ENCODE measurements at places on chromosomes 1 and 21.

GRCh38 chr1:201186192-201186591 lies 4.4 kb upstream of the IGFN1 start:
- no peak for DNase-seq

GRCh38 chr1:29700491-29700890 lies 464.2 kb downstream of the PTPRU start:
- DNase-seq, result no peak

GRCh38 chr1:17274186-17275170 lies 25.6 kb downstream of the PADI3 start:
- DNase-seq, result peak; percentile 26

DNA sequence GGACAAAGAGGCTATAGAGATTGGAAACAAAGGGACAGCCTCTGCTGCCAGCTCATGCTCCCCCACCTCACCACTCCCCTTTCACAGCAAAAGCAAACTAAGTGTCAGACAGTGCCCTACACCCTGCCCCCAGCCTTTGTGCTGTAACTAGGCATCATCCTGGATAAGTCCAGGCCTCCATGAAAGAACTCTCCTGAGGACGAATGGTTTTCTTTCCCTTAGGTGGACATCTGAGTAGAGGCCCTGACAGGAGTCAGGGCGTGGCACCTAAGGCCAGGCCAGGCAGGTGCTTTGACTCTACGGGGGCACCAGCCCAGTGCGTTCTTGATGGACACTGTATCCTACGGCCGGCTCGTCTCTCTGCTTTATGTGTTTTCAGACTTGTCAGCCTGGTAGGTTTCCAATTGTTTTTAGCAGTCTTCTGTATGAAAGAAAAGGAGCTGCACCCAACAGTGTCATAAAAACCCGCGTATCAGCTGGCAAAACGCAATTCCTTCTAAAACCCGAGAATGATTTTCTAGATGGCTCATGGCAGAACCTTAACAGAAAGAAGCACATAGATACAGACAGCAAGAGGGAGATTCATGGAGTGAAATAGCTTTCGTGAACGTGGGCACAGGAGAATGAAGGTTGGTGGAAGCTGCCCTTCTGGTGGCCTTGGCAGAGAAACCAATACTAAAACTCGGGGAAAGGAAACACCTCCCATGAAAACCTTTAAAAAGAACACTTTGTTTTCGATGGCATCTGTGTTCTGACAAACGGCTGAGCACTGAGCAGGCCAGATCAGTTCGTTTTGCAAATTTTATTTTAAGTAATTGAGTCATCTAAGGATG lies 51.7 kb upstream of the AJAP1 start:
- DNase-seq, result no peak

- DNase-seq, result no peak
Measured at GRCh38 chr1:41799723-41800122, 119.0 kb downstream of the HIVEP3 start.

GRCh38 chr21:33128538-33128937 lies 58.6 kb downstream of the OLIG1 start:
- no peak for DNase-seq

- no peak for DNase-seq
Measured at GRCh38 chr1:243628476-243628907, 221.6 kb downstream of the AKT3 start.

GRCh38 chr21:15686506-15686905 lies 43.3 kb upstream of the USP25 start:
- no peak for DNase-seq

DNA sequence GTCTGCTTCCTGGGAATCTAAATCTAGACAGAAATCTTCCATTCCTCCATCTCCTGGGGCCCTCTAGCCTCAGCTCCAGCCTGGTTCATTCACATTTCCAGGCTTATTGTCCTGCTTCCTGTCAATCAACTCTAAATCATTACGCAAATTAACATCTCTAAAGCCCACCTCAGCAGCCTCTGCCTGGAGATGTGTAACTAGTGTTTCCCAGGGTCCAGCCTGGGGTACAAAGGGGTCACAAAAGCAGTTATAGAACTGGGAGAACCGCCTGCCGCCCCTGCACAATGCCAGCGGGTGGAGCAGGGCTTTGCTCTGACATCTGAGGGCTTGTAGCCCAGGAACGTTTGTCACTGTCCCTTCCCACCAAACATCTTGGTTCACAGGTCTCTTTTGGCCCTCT lies 373.5 kb downstream of the RRAGC start:
- no peak for DNase-seq

DNA sequence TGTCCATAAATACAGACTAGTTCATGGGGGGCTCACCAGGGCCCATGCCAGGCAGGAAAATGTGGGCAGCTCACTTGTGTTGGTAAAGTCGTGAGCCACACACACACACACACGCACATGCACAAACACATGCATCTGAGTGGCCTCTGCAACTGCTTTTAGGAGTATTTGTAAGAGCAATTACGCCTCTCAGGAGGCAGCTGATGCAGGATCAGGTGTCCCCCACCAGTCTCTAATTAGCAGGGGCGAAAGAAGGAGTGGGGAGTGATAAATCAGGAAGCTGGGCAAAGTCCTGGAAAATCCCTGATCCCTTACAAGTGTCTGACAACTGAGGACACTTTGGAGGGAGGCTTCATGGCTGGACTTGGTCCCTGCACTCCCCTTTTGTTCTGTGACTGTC lies 5.7 kb upstream of the IVL start:
- DNase-seq, result no peak

DNA sequence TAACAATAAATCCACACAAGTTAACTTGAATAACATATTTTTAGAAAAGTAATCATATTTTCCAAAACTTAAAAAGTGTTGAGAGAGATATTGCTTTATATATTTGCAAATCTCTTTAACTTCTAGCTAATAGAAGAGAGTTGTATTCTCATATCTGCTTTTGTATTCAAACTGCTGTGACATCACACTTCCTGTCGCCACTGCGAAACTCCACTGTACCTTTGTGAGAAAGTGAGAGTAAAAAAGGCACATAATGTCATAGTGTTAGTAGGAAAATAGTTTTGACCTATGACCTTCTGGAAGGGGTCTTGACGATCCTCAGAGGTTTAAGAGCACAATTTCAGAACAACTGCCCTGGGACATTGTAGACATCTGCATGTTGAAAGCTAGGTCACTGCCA lies 21.6 kb downstream of the AK5 start:
- DNase-seq, result no peak

GRCh38 chr21:32301596-32301995 lies 2.9 kb downstream of the MRAP start:
- no peak for DNase-seq

- DNase-seq, result no peak
Measured at GRCh38 chr1:83909687-83910086, 89.2 kb downstream of the TTLL7 start.

DNA sequence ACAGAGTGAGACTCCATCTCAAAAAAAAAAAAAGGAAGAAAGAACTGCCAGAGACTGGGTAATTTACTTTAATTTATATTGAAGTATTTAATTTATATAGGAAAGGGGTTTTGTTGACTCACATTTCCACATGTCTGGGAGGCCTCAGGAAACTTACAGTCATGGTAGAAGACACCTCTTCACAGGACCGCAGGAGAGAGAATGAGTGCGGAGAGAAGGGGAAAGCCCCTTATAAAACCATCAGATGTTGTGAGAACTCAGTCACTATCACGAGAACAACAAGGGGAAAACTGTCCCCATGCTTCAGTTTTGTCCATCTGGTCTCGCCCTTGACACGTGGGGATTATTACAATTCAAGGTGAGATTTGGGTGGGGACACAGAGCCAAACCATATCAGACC lies 25.8 kb upstream of the PPP1R8 start:
- no peak for DNase-seq

GRCh38 chr1:205267306-205267902 lies 39.7 kb downstream of the TMCC2 start:
- DNase-seq, result peak; percentile 33

DNA sequence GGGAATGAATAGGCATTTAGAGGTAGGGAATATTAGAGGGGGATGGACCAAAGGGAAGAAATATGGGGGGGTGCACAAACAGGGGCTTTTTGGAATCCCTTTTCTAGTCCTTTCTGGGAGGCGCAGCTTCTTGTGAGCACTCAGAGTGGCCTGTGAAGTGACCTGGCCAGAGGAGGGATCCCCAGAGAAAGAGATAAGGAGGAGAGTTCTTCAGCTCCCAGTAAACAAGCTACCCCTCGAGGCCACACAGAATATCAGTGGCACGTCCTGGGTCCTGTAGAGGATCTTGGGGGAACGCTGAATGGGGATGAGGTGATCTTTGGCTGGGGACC lies 19.4 kb downstream of the VANGL2 start:
- DNase-seq, result no peak

DNA sequence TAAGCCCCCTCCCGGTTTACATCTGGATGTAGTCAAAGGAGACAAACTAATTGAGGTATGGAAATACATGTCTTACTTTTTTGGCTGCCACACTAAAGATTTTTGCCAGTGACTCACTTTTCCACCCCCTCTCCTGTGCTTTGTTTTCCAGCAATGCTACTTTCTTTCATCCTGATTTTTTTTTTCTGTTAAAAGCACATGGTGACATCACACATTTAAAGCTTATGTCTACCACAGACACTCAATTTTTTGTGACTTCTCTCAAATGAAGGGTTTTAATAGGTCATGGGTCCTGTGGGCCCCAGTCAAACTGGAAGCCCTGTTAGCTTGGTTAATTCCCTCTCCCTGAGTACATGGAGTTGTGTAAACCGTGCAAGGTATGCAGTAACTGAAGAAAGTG lies 2.2 kb downstream of the PPP1R8 start:
- DNase-seq, result no peak

DNA sequence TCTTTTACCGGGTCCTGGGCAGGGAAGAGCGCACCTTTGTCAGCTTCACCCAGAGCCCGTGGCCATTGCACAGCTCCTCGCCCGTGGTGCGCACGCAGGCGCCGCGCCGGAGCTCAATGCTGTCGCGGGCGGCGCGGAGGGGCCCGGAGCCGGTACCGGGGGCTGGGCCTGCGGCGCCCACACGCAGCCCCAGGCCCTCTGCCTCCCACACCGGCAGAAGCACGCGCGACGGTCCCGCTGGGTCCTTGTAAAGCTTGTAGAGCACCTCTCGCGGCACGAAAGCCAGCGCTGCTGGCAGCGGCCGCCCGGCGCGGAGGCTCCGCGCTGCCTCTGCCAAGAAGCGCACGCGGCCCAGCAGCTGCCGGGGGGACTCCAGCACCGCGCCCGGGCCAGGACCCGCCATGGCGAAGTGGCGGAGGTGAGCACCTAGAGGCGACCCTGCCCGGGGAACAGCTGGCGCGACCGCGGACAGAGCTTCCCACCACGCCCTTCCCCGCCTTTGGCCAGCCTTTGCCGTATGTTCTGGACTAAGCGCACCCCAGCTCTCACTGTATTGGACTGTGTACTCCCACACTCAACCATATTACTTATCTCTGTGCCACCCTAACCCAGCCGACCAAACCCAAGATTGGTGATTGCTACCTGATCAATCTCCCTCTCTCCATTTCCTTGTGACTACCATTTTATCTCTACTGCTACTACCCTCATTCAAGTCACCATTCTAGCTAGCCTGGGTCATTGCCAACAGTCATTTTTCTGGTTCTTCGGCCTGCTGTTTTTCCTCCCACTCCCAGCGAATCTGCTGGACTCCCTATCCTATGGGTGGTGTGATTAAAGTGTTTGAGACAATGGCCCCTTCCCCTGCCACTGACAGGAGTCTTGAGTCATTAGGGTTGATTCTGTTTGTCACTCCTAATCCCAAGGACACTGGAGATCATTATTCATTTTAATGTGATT lies at the start of gene HECTD3:
HECTD3 (minus strand) TSS at position 470 of the 957 bp plus-strand sequence; CDS start at position 403, 67 bp downstream.
- DNase-seq, result peak; percentile 70

DNA sequence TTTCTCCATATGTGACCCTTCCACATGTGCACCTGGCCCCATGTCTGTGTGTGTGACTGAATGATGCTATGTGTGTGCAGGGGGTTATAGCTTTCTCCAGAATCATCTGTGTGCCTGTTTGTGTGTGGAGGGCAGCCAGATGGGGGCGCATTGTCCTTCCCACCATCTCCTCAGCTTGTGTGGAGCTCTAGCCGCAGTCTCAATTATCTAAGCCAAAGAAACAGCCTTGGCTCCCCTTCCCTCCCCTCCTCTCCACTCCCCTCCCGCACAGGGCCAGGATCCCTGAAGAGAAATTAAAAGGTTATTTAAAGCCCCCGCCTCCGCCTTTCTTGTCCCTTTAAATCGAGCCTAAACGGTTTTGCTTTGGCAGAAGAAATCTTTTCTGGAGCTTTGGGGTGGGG lies 1.8 kb upstream of the DMBX1 start:
- no peak for DNase-seq

GRCh38 chr1:63731117-63732043 lies 42.4 kb upstream of the ROR1 start:
- peak; percentile 88 for DNase-seq

- DNase-seq, result no peak
Measured at GRCh38 chr1:23836037-23836436, 10.8 kb upstream of the HMGCL start.

- no peak for DNase-seq
Measured at GRCh38 chr1:201230676-201231075, 40.1 kb downstream of the IGFN1 start.

DNA sequence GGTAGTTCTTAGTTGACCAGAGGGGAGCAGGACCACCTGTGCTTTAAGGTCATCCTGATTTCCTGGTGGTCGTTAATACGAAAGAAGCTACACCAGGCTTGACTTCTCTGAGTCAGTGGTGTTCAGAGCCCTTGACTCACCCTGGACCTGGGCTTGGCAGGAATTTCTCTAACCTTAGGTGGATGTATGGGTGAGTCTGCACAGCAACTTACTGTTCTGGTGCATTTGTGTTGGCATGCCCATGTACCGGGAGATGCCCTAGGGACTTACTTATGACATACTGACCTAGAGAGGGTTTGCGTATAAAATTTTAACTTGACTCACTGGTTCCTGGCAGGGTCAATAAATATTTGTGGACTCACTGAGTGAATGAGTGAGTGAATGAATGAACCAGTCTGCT lies 304.6 kb downstream of the DISC1 start:
- DNase-seq, result no peak

DNA sequence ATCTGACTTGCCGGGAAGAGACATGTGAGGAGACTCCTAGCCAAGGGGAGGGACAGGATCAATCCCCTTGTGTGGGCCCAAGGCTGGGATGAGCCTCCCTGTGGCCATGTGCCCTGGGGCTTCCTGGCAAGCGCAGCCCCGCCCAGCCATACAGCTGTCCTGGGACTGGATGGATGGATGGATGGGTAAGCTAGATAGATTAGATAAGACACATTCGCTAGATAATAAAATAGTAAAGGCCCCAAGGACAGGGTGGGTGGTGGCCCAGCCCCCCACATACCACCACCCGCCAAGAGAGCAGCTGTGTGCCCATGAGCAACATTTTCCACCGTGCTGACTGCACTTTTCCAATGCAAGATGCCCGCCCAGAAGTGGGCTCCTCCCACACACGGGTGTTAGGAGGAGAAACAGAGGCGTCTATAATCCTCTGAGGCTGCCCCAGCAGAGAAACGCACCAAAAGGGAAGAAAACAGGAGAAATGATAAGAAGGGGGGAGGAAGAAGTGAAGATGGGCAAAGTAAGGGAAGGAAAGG lies 25.1 kb downstream of the ZBTB17 start:
- DNase-seq, result no peak

- no peak for DNase-seq
Measured at GRCh38 chr21:37742532-37742931, 173.7 kb downstream of the KCNJ6 start.

- DNase-seq, result no peak
Measured at GRCh38 chr1:30652152-30652841, 71.1 kb downstream of the MATN1 start.

- DNase-seq, result no peak
Measured at GRCh38 chr1:94322696-94323095, 85.3 kb upstream of the ARHGAP29 start.

All from kidney capillary endothelial cell (primary cell).